NCI-H69 (cell line): ENCODE measurements at places on chromosomes 3 and 15.
A peak's percentile ranks its signal among the peaks of the same experiment; 100 is the strongest.

GRCh38 chr15:64548235-64548634 lies 87.9 kb downstream of the ZNF609 start:
- peak; percentile 16 for DNase-seq

GRCh38 chr15:77354063-77354462 lies 65.8 kb downstream of the PEAK1 start:
- DNase-seq = peak; percentile 2

GRCh38 chr3:39733804-39734203 lies 75.6 kb upstream of the MYRIP start:
- no peak for DNase-seq

GRCh38 chr15:62483814-62484213 lies 318.7 kb upstream of the C2CD4B start:
- DNase-seq = peak; percentile 20

DNA sequence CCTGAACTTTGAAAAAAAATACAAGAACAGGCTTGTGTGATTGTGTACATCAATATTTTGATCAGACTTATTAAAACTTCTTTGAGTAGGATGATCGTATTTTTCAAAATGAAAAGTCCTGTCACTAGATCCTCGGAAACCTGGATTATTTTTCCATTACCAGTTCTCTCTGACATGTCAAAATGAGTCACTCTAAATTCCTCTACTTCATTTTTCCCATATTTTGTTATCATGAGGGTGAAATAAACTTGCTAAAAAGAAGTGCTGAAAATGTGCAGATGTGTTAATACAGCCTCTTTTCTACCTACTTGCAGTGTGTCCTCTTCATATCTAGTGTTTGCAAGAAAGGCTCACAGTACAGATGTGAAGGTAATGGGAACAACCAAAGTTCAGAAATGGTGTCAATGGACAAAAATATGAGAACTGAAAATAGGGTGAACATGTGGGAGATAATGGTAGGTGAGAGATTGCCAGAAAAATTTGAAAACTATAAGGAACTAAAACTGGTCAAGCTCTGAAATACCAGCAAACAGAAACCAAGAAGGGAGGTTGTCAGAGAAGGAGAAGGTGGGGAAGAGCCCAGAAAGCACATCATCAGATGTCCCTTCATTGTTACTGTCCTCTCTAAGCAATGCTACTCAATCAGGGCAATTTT lies 108.2 kb downstream of the EOMES start:
- DNase-seq = no peak

DNA sequence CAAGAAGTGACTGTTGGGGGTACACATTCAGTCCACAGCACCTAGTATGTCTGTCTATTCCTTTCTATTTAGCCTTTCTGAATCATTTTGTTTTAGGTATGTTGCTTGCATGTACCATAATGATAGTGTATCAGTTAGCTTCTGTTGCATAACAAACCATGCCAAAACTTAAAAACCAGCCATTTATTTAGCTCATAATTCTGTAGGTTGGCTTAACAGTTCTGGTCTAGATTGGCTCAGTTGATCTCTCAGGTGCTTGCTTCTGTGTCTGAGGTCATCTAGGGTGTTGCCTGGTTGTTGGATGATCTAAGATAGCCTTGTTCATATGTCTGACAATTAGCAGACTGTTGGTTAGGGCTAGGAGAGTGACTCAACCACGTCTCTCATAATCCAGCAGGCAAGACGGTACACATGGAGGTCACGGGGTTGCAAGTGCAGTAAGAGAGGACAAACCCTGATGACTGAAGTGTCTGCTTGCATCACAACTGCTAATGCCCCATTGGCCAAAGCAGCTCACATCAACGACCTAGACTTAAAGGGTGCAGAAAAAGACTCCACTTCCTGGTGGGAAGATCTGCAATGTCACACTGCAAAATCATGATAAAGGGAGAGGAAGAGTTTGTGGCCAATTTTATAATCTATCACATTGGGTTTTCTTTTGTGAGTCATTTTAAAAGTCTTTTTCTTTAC lies 6.8 kb upstream of the PDCD6IP start:
- DNase-seq = peak; percentile 2

DNA sequence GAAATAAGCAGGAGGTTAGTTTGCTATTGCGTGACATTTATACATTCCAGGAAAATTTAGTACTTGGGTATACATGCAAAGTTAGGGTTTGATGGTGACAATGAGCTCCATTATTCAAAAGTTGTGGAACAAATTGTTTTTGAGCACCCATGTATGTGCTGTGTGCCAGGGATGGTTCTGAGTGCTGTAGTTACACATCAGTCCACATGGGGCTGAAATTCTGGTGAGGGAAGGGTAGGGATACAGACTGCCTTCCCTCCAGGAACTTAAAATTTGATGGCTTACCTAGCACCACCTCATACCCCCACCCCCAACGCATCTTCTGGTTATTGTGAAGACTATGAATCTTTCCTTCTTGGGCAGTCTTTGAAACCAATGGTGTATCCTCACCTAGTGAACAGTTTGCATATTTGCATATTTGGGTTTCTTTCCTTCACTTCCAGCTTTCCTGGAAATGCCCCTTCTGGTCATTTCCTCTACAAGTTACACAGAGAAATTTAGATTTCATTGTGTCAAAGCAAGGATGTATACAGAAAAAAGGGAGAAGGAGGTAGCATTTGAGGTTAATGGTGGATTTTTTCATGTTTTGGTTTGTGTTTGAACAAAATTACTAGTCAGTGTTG lies 222.0 kb upstream of the IL12A start:
- peak; percentile 72 for DNase-seq

GRCh38 chr3:155154255-155154654 lies 74.1 kb downstream of the MME start:
- DNase-seq = no peak

- no peak for DNase-seq
Measured at GRCh38 chr3:195893516-195893915, 14.8 kb downstream of the TNK2 start.

DNA sequence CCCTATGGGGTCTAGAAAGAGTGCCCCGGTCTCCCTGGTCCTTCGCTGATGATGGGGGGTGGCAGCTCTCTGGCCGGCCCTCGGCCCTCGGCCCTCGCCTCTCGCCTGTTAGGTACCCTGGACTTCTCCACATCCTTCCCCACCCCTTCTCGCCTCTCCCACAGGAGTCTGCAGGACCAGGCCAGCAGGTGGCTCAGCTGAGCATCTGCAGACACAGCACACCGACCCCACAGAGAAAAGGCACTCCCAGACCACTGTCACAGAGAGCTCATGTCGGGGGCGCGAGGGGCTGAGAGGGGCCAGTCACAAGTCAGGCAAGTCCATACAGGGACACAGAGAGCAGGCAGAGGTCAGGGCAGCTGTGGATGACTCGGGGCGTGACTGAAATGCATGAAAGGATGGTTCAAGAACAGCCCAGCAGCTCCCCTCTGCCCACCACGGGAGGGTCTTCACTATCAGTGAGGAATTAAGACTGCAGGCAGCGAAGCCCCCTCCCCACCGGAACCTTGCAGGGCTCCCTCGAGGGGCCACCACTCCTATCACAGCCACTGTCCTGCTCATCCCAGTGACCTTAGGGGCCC lies 181.7 kb upstream of the NSMCE3 start:
- DNase-seq = peak; percentile 28

- no peak for DNase-seq
Measured at GRCh38 chr3:81545572-81545971, 215.9 kb downstream of the GBE1 start.

- DNase-seq = peak; percentile 6
Measured at GRCh38 chr15:38427380-38427779, 26.5 kb upstream of the FAM98B start.

GRCh38 chr3:33751336-33751735 lies 33.3 kb upstream of the CLASP2 start:
- no peak for DNase-seq

DNA sequence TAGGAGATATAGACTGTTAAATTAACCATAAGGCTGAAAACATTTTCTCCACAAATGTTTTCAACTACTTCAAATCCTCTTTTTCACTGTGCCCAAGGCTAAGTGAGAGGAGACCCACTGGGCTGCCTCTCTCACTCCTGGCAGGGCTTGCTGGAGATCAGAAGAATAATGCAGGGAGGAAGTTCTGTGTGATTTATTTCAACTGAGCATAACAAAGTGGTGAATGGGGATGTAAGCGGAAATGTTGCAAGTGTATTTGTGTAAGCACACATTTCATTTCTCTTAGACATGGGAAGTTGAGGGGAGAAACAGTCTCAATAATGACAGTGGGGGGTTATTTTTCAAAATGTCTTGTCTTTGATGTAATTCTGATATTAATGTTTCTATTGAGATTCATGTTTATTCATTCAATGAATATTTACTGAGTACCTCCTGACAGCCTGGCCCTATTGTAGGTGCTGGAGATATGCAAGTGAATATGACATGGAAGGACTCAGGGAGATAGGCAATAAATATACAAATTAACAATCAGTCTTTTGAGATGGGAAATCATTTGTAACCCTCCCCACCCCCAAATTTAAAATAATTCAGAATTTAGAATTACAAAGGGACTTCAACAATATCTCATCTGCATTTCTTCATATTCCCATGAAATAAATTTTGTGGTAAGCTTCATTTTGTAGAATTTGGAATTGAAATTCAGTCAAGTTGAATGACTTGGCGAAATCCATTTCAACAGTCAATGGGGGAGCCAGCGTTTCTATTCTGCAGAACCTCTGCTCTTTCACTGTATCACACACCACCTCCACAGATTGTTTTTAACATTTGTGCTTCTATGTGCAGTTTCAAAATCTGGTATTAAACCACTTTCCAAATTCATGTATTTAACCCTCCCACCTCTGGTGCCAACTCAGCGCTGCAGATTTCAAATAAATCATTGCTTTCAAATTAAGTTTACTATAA lies 247.2 kb downstream of the SLC9A9 start:
- peak; percentile 5 for DNase-seq

DNA sequence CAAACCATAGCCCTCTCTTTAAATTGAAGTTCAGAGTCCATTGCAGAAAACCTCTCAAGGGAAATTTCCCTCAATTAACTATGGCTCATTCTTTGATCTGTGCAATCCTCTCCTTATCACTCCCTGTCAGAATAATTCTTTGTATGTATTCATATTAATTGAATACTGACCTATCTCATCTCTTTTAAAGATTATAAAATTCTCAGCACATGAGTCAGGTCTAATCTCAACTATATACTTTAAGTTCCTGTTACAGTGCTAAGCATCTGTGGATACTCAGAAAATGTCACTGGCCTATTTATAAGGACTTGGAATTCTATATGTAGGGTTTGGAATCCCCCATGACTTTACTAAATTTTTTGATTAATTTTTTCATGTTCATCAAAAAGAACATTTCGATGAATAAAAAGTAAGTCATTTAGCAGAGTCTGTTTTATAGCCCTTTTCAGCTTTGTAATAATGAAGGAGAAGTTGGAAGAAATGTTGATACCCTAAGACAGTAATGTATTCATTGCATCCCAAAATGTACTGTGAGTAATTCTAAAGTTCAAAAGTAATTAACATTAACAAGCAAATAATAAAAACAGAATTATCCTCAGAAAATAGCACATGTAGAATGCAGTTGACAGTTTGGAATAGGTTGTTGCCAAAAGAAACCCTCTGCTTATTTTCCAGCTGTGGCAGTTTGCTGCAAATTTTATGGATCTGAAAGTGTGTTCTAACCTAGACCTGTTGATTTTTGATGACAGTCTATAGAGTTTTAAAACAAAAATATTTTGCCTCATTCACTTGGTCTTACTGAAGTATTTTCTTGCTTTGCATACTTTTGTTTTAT lies 503.4 kb upstream of the CBLB start:
- no peak for DNase-seq

DNA sequence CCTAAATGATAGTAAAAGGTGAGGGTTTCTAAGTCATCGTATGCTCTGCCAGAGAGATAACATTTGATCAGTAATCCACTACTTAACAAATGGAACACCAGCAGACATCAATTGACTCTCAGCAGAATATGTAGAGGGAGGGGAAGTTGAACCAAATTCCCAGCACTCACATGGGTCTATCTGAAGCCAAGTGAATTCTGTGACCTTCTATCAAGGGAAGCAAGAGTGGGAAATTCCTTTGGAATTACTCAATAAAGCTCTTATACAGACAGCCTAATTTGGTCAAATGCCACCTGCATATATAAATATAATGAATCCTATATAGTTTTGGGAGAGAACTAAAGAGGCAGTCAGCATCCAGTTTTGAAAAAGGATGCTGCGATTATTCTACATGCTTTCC lies 15.8 kb upstream of the KCNMB2 start:
- DNase-seq = no peak

- DNase-seq = no peak
Measured at GRCh38 chr15:28219116-28219515, 102.9 kb downstream of the HERC2 start.

- no peak for DNase-seq
Measured at GRCh38 chr3:192010490-192010889, 549.5 kb downstream of the PYDC2 start.

DNA sequence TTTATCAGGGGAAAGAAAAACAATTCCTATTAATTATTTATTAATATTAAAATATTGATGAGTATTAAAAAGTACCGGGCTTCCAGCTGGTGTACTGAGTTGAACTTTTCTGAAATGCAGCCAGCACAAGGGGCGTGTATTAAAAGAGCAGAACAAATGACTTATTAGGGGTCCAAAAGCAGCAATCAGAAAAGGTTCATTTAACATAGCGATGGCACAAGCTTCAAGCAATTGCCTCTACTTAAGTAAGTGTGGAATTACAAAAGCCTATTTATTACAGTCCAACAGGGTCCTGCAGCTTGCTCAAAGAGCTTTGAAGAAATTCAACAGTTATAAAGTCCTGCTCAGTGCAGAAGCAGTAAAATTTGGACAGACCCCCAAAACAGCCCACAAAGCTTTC lies 285.6 kb downstream of the EPHA3 start:
- DNase-seq = no peak

- DNase-seq = no peak
Measured at GRCh38 chr3:188241883-188242282, 87.9 kb downstream of the LPP start.

GRCh38 chr15:74431645-74432044 lies 2.1 kb downstream of the SEMA7A start:
- DNase-seq = no peak

DNA sequence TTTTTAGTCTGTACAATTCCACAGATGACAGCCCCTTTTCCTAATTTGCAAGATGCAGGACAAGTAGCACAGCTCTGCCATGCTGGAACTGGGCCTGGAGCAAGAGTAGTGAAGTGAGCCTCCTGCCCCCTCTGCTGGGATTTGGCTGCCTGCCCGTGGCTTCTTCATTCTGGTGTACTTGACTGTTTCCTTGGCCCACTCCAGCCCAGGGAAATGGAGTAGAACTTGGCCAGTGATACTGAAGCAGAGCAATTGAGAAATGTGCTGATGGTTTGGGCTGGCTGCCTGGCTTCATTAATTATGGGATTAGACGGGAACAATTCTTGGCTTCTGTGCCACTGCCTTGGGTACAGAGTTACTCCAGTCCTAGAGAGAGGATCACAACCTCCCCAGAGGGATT lies 2.8 kb downstream of the GPD1L start:
- peak; percentile 49 for DNase-seq

DNA sequence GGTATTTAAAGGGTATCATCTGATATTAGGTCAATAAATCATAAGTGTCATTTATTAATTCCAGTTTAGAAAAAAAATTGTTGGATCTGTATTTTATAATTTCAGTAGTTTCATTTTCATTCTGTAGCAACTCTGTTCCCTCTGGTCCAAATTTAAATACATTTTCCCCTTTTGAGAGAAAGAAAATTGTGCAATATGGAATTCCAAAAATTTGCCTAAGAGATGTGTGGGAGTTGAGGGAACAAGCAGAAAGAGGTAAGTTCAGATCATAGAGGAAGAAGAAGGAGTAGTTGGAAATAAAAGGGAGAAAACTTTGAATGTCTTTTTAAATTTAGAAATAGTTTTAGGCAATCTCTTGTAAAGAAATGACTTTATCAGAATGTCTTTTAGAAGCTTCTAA lies 48.9 kb upstream of the MME start:
- DNase-seq = no peak

GRCh38 chr15:25811481-25811906 lies 51.6 kb downstream of the ATP10A start:
- DNase-seq = no peak
